ENCODE measurements at places on chromosomes 2 and 18. TPM values are rescaled to one million over a fixed set of nuclear protein-coding genes. Genes with fewer than 3 reads are reported as not detected.

- DNase-seq, result peak; percentile 33
These were observed 386.9 kb downstream of the FIGN start for GRCh38 chr2:163348857-163349380.

- DNase-seq, result no peak
These were observed 69.3 kb downstream of the NPAS2 start for GRCh38 chr2:100889286-100889685.

DNA sequence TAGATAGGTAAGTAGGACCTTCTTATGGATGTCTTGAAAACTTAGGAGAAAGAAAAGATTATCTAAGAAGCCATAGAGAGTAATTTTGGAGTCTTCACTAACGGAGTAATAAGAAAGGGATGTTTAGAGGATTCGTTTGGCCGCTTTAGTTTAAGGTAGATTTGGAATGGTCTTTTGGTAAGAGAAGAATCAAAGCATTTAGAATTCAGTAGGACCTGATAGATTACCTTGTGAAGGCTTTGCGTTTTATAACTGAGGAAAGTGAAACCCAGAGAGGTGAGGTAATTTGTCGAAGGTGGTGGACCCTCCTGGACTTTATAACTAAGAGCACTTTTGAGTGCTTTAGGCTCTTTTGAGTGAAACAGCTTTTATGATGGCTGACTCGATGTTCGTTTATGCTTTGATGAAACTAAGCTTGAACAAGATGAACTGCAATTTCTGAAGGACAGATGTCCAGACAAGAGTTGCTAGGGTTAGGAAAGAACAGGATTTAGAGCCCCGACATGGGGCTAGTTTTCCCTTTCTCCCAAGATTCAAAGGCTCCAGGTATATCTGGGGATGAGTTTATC, 1.3 kb downstream of the MYL12B start:
- DNase-seq, result no peak

- no peak for DNase-seq
These were observed 8.1 kb upstream of the HES6 start for GRCh38 chr2:238247841-238248453.

DNA sequence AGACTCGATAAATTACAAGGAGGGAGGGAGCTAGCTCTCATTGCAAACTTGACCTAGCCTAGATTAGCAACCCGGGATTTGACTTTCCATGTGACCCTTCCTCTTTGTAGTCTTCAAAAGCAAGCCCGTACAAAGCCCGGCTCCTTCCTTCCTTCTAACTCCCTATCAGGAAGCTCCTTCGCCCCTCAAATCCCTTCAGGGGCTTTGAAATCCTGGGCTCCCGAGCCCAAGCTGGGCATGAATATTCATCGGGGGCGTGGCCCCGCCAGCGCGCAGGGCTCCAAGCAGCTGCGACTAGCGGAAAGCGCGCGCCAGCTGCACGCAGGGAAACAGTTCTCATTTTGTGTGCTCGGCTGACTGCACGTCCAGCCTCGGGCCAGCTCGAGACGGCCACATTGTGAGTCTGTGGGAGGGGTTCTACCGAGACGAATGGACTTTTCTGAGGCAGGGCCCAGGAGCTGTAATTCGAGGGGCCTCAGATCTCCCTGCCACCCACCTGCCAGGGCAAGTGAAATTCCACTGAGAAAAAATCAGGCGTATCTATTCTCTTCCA, 84.0 kb upstream of the PELI1 start:
- DNase-seq, result peak; percentile 87

DNA sequence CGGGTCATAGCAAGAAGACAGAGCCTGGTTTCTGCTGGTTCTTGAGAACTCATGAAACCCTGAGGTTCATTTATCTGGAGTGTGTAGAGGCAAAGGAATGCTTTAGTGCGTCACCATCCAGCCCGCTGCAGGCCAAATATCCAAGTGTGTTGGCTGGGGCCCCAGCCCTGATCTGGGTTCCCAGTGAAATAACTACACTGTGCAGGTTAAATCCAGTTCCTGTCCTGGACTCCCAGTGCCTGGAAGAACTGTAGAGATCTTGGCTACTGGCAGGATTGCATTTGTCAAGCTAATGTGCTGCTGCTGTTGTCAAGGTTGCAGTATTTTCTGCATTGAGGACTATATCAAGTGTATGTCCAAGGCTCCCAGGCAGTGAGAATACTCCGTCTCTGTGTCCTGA, 89.9 kb downstream of the MAPK4 start:
- DNase-seq, result peak; percentile 54

GRCh38 chr2:51612387-51612786, 580.5 kb upstream of the NRXN1 start:
- no peak for DNase-seq

- DNase-seq, result no peak
These were observed 185.4 kb downstream of the INHBB start for GRCh38 chr2:120531365-120531764.

DNA sequence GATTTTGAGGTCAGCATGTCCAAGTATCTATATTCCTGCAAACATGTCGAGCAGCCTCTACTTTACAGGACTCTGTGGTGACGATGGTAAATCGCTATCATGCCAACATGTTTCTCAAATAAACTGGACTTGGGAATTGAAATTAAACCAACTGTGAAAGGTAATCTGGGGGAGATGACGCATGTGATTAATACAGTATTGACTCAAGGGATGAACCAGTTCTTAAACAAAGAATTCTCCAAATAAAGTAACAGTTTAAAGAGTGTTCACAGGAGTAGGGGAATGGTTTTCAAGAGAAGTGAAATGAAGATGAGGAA, 54.3 kb downstream of the THUMPD2 start:
- DNase-seq, result no peak

GRCh38 chr2:133415210-133415876, 152.9 kb downstream of the NCKAP5 start:
- DNase-seq, result no peak

DNA sequence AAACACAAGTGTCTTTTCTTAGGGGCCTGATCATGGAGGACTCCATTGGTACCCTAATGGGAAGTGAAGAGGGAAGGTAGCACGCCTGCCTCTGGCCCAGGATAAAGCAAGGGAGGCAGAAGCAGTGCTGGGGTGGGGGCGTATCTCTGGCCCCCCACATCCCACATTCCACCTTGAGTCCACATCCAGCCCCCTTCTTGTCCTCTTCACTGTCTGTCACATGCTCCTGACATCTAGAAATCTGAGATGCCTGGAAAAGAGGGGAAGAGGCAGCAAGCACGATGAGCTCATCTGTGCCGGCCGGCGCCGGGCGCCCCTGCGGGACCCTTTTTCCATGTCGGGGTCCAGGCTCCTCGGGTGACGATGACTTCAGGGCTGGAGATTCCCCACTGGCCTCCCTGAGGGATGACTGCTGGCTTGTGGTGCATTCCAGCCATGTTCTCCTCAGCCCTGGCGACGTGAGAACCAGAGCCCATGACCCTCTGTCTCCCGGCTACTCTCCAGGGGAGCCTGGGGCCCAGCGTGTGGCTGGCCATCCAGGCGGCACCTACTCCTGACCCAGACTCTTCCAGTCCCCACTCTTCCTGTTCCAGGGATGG, 277.5 kb downstream of the DYSF start:
- no peak for DNase-seq

DNA sequence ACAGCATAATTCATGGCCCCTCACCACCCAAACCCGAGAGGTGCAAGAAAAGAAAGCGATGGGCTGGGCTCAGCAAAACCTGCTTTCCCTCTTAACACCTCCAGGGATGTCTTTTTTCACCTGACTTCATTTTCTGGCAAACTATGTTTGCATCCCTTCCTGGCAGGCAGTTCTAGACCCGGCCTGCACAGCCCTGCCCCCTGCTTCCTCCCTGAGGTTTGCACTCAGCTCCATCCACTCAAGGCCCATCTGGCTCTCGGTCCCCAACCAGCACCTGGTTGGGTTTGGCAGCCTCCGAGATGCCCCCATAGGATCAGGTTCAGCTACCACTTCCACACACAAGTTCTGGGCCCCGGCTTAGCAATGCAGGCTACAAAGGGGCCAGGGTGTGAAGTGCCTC, 185.7 kb downstream of the SMAD7 start:
- DNase-seq, result no peak

DNA sequence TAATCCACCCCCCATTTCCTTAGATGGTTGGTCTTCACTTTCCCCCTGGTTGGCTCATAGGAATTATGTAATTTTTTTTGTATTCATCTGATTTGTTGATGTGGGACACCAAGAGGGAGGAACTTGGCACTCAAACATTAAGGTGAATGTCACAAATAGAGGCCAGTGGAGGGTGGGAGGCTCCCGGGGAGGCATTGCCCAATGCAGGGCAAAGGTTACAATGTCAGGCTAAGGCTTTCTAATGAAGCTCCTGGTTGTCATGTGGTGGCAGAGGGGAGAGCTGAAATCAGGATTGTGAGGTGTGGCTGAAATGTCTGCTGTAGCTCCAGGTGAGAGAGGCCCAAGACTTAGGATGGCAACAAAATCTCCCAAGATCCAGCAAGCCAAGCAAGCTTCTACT, 42.7 kb downstream of the MPHOSPH10 start:
- no peak for DNase-seq

DNA sequence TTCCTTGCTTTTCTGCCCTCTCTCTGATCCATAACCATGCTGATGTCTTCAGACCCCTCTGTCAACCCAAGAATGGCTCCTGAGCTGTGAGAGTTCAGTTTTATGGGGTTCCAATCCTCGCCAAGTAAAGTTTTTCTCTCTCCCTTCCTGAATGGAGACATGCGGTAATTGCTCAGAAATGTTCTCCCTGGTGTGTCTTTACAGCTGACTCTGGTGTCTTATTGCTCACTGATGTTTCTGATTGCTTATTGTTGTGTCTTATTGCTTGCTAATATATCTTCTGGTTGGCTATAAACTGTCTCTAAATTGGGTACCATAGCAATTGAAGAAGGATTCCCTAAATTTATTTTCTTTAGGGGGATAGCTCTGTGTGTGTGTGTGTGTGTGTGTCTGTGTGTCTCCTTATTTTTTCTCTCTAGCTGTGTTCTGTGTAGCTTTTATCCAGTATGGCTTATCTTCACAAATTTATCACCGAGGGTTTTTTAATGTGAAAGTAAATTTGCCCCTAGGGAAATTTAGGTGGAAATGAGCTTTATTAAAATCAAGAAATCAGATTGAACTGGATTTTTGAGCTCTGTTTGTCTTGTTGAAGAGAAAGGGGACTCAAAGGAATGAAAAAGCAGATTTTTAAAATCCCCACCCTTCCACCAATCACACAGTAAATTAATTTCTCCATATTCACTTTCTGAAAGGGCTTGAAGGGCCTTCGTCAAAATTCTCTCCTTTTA, 19.5 kb downstream of the MGAT5 start:
- no peak for DNase-seq

DNA sequence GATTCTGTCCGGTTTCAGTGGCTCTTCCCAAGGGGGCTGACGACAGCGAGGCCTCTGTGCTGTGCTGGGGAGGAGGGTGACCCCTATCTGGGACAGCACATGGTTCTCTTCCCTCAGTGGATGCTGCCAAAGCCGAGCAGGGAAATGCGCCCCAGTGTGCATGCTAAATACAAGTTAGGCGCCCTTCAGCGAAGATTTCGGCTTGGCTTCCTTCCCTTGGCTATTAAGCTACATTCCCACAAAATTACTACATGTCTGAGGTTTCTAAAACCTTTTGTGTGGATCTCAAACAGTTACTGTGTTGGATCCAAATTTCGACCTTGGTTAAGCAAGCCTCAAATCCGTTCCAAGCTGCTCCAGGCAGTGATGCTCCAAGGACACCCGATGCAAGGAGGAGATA, 440.3 kb downstream of the NRXN1 start:
- DNase-seq, result no peak

DNA sequence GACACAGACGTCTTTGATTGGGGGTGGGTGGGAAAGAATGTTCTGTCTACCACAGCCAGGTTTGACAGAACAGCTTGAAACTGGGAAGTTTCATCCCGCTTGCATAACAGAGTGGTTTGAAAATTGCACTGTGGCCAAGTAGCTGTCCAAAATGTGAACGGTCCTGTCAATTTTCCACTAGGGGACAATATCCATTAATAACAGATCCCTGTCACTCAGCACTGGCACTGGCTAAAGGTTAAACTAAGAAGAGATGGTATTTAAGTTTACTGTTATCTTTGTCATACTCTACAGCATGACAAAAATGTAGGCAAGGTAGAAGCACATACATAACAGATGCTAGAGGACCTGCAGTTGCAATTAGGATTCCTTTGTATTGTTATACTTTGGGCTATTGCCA, 55.6 kb upstream of the ACMSD start:
- no peak for DNase-seq

ITGA4 gene
- 23.5 TPM for total RNA-seq

LHCGR gene
- total RNA-seq, result not detected

MARCO gene
- total RNA-seq, result 425 TPM

CD207 gene
- 0.13 TPM for total RNA-seq

LIMS4 gene
- total RNA-seq, result 1.6 TPM

ASB18 gene
- not detected for total RNA-seq

OSBPL1A gene
- 29.6 TPM for total RNA-seq

COL5A2 gene
- total RNA-seq, result 122 TPM

BOLL gene
- total RNA-seq, result not detected

SERPINB11 gene
- not detected for total RNA-seq

KLHL30 gene
- 1.0 TPM for total RNA-seq

LOXHD1 gene
- total RNA-seq, result 0.76 TPM

GALNT14 gene
- total RNA-seq, result 1.5 TPM

ICA1L gene
- total RNA-seq, result 2.6 TPM

GLI2 gene
- total RNA-seq, result 8.5 TPM

DHRS9 gene
- total RNA-seq, result 3.9 TPM

HOXD13 gene
- total RNA-seq, result not detected

RALB gene
- total RNA-seq, result 68.1 TPM

GATA6 gene
- 20.6 TPM for total RNA-seq

FLACC1 gene
- 2.0 TPM for total RNA-seq
